ENCODE measurements at places on chromosomes 3 and 15. TPM values are rescaled to one million over a fixed set of nuclear protein-coding genes. Genes with fewer than 3 reads are reported as not detected.

The FOXP1 gene
- polyA plus RNA-seq, result 46.7 TPM

The RBP2 gene
- 0.75 TPM for polyA plus RNA-seq

The TMC3 gene
- 0.17 TPM for polyA plus RNA-seq

The GPR149 gene
- not detected for polyA plus RNA-seq

The SNX33 gene
- polyA plus RNA-seq, result 18.7 TPM

The XXYLT1 gene
- 26.2 TPM for polyA plus RNA-seq

- DNase-seq, result no peak
Observed at GRCh38 chr3:140931801-140932200, 9.8 kb upstream of the SLC25A36 start.

DNA sequence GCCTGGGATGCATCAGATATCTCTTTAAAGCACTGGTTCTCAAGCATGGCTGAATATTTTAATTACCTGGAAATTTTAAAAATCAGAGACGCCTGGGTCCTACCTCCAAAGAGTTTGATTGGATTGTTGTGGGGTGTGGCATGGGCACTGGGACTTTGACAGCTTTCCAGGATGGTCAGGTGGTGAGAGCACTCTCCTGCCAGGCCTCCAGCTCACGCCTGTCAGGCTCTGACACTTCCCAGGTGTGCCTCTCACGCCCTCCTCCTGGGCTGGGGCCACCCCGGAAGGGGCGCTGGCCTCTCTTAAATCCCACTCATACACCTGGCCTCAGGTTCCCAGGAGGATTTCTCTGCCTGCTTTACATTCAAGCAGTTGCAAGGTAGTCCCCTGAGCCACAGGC is 48.5 kb downstream of the AMOTL2 start:
- DNase-seq, result no peak

DNA sequence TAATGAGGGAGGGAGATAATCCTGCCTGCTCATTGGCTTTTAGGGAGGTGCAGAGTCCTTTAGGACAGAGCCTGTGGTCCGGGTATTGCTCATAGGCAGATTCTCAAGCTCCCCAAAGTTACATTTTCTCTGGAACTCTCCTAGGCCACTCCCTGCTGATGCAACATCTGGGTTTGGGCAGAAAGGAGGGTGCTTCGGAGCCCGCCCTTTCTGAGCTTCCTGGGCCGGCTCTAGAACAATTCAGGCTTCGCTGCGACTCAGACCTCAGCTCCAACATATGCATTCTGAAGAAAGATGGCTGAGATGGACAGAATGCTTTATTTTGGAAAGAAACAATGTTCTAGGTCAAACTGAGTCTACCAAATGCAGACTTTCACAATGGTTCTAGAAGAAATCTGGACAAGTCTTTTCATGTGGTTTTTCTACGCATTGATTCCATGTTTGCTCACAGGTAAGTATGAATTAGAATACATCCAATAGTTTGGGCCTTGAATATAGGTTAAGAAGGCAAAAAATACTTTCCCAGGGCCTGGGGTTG is at the start of gene IL20RB:
Gene IL20RB (plus strand): TSS at position 233 of the 538 bp plus-strand sequence. CDS start 131 bp downstream, at position 364.
- no peak for DNase-seq

DNA sequence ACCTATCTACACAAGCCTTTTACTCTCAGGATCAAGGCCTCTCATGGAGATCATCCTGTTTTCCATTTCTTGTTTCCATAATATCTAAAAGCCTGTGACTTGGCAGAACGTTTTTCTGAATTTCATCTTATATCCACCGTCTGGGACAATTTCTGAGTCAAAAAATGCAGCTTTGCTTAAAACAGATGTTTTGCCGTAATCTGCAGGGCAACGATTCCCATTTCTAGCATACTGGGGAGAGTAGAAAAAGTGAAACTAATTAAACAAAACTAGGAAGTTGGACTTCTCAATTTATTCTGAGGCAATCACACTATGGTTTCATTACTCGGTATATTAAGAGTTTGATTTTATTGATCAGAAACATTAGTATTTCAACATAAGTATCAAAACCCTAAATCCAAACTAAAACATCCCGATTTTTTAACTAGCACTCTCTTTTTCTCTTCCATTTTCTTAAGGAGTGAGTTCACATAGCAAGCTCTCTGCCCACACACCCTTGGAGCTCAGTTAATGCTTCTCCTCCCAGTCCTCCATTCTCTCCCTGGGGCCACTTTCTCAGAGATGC is 33.6 kb downstream of the SPATA12 start:
- DNase-seq, result no peak

- DNase-seq, result no peak
Observed at GRCh38 chr3:61761694-61762430, 200.5 kb downstream of the PTPRG start.

- DNase-seq, result no peak
Observed at GRCh38 chr3:123385981-123386380, 62.9 kb downstream of the ADCY5 start.

- no peak for DNase-seq
Observed at GRCh38 chr3:160678292-160678842, 1.4 kb downstream of the ARL14 start.

All from left kidney (tissue), 8 donors.